NCI-H226 (cell line): ENCODE measurements at places on chromosomes 6 and 20.

- no peak for DNase-seq
Observed at GRCh38 chr6:137122612-137123011, 50.8 kb downstream of the IL22RA2 start.

- no peak for DNase-seq
Observed at GRCh38 chr20:19368351-19368750, 155.9 kb downstream of the SLC24A3 start.

- DNase-seq: no peak
Observed at GRCh38 chr20:58963060-58963584, 17.9 kb upstream of the NELFCD start.

- no peak for DNase-seq
Observed at GRCh38 chr6:42959917-42960242, 674 bp upstream of the GNMT start.

DNA sequence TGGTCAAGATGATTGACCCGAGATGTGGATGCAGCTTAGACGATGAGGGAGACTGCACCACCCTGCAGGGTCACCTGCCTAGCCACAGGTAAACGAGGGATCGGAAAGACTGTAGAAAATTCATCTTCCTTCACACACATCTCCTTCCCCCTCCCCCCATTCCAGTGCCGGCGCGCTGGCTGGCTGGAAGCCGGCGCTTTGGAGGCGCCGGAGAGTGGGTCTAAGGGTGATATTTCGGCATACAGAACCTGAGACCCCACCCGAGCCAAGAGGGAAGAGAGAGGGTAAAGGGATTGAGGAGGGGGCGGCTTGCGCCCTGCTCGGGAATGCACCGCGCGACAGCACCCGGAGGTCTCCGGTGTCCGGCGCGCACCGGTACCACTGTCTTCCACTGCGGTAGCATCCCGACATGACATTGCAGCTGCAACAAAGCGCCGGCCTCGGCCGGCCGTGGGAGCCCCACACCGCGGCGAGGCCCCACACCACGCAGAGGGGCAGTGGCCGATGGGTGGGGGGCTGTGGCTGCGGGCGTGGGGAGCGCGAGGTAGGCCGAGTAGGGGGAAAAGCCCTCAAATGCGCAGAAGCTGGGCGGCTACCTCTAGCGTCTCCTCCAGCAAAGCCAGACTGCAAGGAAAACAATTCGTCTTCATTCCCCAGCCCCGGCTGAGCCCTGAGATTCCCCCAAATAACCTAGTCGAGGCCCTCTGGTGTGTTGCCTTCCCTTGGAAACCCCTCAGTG lies 984 bp downstream of the TNFRSF21 start:
- DNase-seq: no peak

DNA sequence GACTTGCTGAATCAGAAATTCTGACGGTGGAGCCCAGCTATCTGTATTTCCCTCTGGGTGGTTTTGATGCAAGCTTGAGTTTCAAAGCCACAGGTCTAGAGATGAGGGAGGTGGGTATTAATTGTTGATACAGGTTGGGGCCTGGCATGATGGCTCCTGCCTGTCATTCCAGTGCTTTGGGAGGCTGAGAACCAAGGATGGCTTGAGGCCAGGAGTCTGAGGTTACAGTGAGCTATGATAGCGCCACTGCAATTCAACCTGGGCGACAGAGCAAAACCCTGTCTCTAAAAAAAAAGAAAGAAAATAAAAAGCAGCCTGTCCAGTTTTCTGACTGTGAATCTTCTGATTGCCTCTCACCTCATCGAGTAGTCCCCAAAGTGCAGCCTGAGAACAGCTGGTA lies 184.8 kb upstream of the SASH1 start:
- DNase-seq: no peak
